ENCODE measurements at places on chromosomes 11 and 22. TPM values are rescaled to one million over a fixed set of nuclear protein-coding genes. Genes with fewer than 3 reads are reported as not detected.

The P2RY2 gene
- 48.3 TPM for total RNA-seq

DNA sequence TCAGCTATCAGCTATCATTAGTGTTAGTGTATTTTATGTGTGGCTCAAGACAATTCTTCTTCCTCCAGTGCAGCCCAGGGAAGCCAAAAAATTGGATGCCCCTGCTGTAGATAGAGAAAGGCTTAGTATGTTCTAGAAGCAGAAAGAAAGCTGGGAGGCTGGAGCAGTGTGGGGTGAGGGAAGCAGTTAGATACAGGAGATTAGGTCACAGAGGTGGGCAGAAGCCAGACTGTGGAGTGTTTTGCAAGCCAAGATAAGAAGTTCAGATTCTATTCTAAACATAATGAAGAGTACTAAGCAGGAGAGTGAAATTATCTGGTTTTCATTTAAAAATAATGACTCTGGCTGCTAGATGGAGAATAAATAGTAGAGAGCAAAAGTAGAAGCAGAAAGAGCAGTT lies 381.7 kb downstream of the DCDC1 start:
- no peak for DNase-seq

GRCh38 chr22:40553014-40553554 lies 83.4 kb downstream of the MRTFA start:
- DNase-seq: no peak

- no peak for DNase-seq
Observed at GRCh38 chr11:112882494-112883381, 78.5 kb upstream of the NCAM1 start.

GRCh38 chr11:2071748-2072385 lies 67.3 kb downstream of the IGF2 start:
- DNase-seq: no peak

The CD6 gene
- total RNA-seq: 1.7 TPM

GRCh38 chr11:125625630-125626287 lies 796 bp downstream of the CHEK1 start:
- peak; percentile 33 for DNase-seq

The OR52N2 gene
- total RNA-seq: not detected

DNA sequence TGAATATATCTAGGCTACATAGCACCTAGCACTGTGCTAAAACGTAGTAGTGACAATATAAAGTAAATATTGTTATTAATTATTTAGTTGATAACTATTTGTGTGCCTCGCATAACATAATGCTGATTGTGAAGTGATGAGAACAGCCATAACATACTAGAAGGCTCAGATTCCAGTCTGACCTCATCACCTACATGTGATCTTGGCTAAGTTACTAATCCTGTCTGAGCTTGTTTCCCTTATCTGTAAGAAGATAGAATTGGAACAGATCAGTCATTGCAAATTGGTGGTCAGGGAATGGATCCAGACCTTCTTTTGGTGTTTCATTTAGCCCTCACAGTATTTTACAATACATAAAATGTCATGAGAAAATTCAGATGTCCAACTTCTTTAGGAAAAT lies 103.4 kb upstream of the SEZ6L start:
- no peak for DNase-seq

The LMNTD2 gene
- 4.6 TPM for total RNA-seq

DNA sequence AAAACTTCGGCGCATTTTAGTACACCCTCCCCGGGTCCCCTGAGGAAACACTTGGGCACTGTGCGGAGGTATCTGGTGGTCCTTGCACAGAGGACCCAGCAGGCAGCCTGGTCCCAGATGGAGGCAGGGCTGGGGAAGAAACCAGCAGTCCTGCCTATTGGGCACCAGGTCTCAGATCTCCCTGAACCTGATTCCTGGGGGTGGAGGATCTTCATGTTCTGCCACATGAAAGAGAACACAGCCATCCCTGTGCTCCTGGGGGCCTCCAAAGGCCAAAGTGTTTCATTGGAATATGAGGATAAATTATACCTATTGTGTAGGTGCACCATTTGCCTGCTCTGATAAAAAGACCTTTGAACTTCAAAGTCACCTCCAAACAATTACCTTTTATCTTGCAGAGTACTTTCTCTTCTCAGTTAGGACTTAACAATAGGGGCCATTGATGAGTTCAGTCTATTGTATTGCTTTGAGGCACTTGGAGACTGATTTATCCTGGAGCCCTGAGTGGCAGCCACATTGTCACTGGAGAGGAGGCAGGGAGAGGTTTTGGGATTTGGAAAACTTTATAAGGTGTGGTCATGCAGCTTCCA lies 1.8 kb downstream of the RCN1 start:
- no peak for DNase-seq

GRCh38 chr22:43434275-43434927 lies 22.6 kb downstream of the MPPED1 start:
- no peak for DNase-seq

The PRG3 gene
- not detected for total RNA-seq

The SERPINH1 gene
- total RNA-seq: 41.4 TPM

- DNase-seq: no peak
Observed at GRCh38 chr11:37409124-37409523, 811.1 kb upstream of the RAG2 start.

DNA sequence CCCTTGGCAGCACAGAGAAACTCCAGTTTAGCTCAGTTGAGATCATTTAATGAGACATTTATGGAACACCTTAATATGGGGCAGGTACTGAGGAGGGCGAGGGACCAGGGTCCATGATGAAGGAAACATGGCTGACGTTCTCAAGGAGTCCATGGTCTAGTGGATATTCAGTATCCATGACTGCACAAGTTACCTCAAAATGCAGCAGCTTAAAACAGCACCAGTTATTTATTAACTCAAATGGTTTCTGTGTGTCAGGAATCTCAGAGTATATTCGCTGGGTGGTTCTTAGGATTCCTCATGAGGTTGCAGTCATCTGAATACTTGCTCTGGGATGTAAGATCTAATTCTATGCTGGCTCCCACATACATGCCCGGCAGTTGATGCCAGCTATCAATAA lies 346.8 kb downstream of the LARGE1 start:
- no peak for DNase-seq

GRCh38 chr22:25120093-25120561 lies 79.5 kb upstream of the CRYBB3 start:
- DNase-seq: no peak

GRCh38 chr11:66864924-66865697 lies 8.2 kb downstream of the LRFN4 start:
- no peak for DNase-seq

The PAMR1 gene
- total RNA-seq: 0.34 TPM

- DNase-seq: no peak
Observed at GRCh38 chr11:36425561-36426081, 84.5 kb downstream of the TRAF6 start.

The DGCR6 gene
- total RNA-seq: 1.0 TPM

DNA sequence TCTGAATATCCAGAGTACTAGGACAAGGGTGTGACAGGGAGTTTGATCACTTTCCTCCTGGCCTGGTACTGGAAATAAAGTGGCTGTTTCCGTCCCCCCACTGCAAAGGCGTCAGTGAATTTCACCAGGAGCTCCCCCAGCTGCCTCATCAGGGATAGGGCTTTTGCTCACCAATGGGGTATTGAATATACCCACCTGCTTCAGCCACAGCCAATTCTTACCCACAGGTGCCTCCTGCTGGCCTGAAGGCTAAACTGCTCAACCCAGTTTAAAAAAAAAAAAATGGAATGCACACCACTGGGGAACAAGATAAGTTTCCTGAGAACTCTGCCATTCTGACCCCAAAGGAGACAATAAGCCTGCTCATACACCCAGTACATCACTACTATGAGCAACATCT lies 65.3 kb upstream of the MS4A8 start:
- no peak for DNase-seq

GRCh38 chr22:39913886-39914285 lies 13.0 kb downstream of the GRAP2 start:
- DNase-seq: no peak

DNA sequence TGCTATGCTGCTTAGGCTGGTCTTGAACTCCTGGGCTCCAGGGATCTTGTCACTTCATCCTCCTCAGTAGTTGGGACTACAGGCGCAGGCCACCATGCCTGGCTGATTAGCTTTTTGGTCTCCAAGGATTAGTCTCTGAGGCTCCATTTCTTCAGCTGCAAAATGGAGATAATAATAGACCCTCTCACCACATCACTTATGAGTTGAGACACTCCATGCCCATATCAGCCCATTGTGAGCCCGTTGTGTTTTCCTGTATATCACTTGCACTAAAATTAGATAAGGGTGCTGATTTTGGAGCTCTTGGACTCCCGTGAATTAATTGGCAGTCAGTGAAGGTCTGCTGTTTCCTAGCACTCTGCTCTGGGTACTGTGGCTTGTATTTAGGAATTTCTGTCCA lies 36.0 kb downstream of the DEPDC5 start:
- DNase-seq: no peak

DNA sequence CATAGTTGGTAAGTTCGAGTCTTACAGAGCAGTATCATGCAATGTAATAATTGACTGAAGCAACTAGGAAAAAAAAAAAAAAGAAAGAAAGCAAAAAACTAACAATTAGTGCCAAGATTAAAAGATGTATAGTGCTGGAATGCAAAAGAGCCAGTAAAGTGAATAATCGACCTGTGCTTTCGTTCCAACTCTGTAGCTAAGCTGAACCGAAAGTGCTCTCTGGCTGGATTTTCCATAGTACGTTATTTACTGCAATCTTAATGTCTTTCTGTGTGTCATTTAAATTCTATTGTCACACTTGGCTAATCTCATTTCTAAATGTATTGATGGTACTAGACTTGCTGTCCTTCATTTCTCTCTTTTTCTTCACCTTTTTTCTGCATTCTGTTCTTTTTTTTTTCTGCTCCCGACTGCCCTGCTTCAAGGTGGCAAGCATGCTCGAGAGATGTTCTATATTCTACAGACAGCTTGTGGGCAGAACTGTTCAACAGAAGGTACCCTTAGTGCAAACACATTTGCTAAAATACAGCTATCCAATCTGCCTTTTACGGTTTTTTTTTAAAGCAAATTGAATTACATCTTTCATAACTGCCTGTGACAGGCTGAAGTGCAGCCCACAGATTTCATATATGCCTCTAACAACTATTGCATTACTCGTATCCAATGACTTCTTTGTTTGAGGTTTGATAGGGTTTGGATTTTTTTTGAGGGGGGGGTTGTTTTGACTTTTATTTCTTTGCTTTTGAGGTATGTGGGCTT lies 204.2 kb upstream of the MTNR1B start:
- no peak for DNase-seq

The PHLDA2 gene
- 39.2 TPM for total RNA-seq

DNA sequence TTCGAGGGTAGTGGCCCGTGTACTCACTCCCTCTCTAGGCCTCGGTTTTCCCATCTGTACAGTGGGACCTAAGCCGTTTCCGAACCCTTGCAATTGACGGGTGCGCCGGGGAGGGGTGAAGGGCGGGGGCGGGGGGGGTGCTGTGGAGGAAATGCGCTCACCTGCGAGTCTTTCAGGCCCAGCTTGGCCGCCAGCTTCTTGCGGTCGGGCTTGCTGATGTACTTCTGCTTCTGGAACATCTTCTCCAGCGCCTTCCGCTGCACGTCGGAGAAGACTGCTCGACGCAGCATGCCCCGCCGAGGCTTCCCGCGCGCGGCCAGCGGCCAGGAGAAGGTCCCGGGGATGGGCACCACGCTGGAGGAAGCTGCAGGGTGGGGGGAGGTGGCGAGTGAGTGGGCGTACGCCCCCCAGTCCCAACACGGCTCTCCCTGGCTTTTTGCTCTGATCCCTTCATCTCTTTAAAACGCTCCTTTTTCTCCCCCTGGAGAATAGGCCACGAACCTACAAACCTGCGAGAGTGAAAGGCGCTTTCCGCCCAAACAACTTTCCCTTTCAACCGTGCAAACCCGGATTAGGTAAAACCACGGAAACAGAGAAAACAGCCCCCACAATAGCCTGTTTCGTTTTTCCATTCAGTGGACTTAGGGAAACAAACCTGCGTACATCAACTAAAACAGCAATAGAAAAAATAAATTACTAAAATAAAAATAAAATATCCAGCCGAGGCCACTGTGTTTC lies 3.2 kb downstream of the DBX1 start:
- DNase-seq: no peak

The F2 gene
- total RNA-seq: not detected

DNA sequence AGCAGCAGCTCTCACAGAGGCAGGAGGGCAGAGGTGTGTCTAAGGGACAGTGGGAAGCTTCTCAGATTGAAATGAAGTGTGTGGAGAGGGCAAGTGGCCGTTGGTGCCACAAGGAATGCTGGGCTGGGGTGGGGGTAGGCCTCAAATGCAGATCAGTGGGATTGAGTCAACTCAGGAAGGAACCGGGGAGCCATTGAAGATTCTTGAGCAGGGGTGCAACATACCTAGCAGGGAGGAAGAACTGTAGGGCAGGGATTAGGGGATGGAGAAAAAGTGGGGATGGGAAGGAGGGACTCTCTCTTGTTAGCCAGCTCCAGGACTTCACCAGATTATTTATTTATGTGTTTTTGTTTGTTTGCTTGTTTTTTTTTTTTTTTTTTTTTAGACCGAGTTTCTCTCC lies 2.9 kb upstream of the SEC14L2 start:
- DNase-seq: no peak

DNA sequence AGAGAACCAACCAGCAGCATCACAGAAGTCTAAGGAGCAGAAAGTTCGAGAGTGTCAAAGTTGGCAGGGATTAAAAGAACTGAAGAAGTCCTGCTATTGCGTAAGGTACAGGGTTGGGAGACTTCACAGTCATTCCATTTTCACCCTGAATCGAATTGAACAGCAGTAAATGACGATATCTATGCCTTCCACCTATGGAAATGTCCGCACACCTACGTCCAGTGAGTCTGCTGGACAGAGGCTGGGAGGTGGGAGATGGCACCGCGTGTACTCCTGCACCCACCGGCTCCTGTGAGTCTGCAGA lies 116.7 kb downstream of the MICAL3 start:
- DNase-seq: no peak

DNA sequence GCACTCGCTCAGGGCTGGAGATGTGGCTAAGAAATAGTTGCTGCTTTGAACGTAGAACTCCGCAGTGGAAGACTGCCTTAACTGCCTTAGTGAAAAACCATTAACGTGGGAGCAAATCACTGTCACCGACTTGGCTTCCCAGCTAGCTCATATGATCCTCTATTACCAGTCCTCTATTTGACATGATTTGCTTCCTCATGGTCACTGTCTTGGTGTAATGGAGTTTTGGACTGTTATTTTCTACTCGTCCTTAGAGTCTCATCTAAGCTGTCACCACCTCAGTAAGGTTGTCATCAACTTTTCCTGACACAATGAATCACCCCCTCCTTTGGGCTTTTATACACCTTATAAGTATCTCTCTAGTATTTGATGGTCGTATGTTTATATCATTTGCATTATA lies 167.1 kb upstream of the NARS2 start:
- no peak for DNase-seq

All from esophagus squamous epithelium (tissue), 5 donors.